ENCODE measurements at places on chromosomes 12 and 14.

GRCh38 chr14:91175291-91176201 lies 61.7 kb downstream of the DGLUCY start:
- no peak for DNase-seq

DNA sequence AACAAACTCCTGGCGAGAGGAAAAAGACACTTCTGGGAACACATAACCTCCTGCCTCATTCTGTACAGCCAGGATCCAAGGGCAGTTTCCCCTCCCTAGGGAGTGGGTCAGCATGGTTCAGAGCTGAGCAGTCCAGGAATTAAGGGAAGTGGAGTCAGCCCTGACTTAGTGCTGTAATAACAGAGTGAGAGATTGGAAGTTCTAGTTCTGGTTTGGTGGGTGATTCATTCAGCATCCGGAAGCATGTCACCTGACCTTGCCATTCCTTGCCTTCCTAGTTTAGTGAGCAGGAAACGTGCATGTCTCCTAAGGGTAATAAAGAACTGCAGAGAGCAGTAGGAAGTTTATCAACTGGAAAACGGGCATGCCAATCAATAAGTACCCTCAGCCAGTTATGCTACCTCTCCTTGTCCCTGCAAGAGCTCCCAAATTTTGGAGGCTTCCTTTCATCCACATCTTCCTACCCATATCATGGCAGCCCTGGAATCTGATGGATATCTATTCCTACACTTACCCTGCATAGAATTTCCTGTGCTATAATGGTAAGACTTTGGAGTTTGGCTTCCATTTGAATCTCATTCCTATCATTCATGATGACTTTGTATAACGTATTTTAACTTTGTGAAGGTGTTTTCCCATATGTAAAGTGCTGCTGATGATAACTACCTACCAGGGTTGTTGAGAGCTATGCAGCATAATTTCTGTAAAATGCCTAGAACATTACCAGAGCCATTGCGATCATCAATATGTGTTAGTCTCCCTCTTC lies 28.5 kb upstream of the MAGOHB start:
- DNase-seq = no peak

- no peak for DNase-seq
Observed at GRCh38 chr12:107369006-107369405, 275.7 kb upstream of the CRY1 start.

DNA sequence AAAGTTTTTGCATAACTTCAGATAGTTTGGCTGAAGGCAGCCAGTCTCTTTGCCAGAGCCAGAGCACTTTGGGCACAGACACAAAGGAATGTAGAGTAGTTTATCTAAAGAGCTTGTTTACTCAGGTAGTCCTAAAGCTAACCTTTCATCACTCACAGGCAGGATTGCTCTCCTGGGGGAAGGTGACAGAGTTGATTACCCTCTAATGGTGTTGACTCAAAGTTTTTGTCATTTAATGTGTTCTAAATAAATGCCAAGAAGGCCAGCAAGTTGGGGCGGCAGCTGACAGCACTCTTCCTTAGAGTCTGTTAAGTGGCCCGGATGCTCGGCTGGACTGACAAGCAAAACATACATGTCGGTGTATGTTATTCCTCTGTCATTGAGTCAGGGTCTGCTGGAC lies 9.3 kb upstream of the TAS2R46 start:
- no peak for DNase-seq

- DNase-seq = no peak
Observed at GRCh38 chr14:74902941-74903705, 19.9 kb downstream of the RPS6KL1 start.

DNA sequence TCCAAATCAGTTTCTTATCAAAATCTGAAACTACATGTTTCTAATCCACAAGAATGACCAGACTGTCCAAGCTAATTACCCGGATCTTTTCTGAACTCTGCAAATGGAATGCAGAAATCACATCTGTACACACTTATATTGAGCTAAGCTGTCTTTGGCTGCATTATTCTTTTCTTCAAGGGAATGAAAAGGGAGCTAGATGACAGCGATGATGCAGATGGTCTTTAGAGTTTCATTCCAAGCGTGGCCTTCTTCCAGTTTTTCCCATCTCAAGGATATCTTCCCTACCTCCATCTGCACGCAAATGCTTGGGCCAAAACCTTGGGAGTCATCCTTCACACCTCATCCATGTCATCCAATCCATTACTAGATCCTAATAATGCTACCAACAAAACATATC lies 12.6 kb downstream of the KCNH5 start:
- no peak for DNase-seq

GRCh38 chr14:24407608-24408325 lies 9.0 kb downstream of the NYNRIN start:
- DNase-seq = no peak

All from NCI-H2081 treated with DMSO at 0.1 percent for 48 hours (cell line).